NCI-H446 (cell line): ENCODE measurements at places on chromosomes 2 and 18.

GRCh38 chr18:56473400-56474024 lies 164.9 kb downstream of the TXNL1 start:
- no peak for DNase-seq

DNA sequence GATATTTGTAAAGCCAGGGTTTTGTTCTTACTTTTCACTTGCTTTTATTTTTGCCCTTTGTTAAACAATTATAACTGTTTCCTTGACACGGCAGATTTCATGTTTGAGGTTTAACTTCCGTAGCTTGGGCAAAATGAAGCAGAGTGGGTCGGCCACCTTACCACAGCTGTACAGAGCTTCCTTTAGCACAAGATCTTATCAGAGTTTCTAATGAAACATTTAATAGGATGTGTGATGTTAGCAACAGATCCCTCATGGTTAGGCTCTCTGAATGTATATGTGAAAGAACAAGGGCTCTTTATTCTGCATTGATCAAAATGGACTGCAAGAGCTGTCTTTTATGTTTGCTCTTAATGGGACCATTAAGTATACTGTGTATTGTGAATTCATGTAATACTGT lies 22.3 kb downstream of the RNF125 start:
- DNase-seq, result no peak

DNA sequence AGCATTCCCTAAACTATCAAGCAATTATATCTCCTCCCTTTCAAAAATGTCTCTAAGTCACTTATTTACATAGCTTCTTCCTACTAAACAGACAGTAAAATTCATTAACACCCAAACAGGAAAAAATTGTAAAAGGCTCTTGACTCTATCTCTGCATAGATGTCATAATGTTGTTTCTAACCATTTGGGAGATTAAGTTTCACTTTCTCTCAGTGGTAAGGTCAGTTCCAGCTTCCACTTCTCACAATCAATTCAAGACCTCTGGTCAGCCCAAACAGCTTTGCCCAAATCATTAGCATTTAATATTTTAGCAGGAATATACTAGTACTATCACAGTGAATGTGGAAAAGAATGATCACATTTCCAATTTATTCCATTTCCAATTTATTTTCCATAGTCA lies 374.3 kb upstream of the MC4R start:
- DNase-seq, result no peak

DNA sequence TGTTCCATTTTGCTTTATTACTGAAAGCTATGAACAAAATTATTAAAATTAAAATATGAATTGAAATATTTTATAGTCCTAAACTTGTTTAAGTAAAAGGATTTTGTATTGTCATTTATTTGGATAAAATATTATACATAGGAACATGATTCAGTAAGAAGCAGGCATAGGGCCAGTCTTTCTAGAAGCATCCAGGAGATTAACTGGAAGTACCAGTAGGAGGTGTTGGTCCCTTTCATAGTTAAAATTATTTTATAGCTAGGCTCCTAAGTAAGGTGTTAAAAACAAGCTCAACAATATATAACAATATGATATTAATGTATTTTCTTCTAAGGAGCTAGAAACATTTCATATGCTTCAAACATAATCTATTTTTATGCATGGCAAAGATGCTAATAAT lies 43.7 kb downstream of the FIGN start:
- DNase-seq, result no peak

- DNase-seq, result peak; percentile 96
Observed at GRCh38 chr2:190468814-190469569, 60.8 kb downstream of the MFSD6 start.

DNA sequence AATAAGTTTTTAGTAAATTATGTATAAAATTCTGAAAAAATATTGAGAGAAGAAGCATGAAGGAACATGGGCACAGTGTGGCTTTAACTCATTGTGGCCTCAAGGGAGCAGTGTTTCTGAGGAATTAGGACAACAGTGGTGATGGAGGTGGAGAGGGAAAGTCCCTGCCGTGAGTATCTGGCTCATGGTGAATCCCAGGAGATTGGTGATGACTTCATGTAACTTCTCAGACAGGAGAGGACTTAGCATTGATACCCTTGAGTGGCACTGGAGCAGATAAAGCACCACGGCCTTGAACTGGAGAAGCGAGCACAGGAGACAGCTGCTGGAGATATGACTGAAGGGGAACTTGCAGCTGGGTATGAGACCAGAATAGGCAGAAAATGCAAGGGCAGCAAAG lies 35.0 kb upstream of the LRP1B start:
- DNase-seq, result peak; percentile 83

- no peak for DNase-seq
Observed at GRCh38 chr2:138177693-138178092, 213.4 kb downstream of the HNMT start.

DNA sequence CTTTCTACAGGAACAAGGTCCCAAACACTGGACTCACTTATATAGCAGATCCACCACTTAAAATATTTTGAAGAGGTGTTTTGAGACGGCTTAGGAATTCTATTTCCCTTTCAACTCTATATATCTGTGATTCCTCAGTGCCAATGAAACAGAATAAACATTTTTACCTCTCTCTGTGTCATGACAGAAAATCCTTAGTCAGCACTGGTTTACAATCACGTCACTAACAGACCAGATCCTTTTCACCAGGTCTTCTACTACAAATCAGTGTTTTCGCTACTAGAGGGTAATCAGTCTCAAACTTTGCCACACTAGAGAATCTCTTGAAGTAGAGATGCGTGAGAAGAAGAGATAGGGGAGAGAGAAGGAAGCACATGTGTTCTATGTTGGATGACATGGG lies 325.6 kb downstream of the SS18 start:
- no peak for DNase-seq

- no peak for DNase-seq
Observed at GRCh38 chr2:3115301-3116042, 262.1 kb downstream of the EIPR1 start.

DNA sequence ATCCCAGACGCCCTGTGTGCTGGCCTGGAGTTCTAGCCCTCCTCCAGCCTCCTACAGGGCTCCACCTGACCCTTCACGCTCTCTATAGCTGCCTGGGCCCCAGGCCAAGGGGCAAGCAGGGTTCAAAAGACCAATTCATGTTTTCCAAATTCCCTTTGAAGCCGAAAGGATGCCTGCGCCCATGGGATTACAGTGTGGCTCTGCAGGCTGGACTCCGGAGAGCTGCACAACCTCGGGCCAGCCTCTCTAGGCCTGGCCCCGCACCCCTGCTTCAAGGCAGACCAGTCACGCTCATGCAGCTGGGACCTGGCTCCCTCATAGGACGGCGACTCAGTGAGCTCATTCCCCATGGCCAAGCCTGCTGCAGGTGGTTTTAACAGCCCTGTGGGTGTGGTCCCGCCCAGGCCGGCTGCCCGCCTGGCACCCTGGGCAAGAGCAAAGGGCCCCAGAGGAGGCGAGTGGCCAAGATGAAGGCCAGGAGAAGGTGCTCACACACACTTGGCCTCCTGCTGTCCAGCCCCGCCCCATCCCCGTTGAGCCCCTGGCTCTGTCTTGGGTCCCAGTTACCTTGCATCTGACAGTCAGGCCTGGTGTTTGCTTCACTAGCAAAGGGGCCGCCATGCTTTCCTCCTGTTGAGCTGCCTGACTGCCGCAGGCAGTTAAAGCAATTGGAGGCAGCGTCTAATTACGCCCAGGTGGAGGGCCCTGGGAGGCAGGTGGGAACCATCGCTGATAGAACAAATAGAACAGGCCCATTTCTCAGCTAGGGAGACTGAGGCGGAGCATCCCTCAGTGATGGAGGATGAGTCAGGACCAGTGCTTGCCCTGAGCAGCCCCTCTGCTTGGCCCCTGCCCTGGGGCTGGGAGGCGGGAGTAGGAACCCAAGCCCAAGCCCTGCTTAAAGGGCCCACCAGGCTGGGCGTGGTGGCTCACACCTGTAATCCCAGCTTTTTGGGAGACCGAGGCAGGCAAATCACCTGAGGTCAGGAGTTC lies 56.9 kb downstream of the SMAD7 start:
- DNase-seq, result no peak

DNA sequence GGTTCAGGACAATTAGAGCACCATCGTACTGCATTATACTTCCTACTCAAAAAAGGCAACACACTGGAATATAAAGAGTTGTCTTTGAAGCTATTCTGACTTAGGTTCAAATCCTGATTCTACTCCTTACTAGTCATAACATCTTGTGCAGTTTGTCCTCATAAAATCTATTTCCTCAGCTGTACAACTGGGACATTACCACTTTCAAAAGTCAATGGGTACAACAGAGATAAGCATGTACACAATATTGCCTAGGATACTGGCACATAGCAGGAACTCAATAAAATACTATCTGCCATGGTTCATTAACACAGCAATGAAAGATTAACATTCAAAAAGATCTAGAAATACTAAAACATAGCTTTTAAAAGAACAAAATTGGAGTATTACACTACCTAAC lies 11.3 kb downstream of the SOS1 start:
- DNase-seq, result no peak

- no peak for DNase-seq
Observed at GRCh38 chr2:143071185-143071876, 57.9 kb upstream of the ARHGAP15 start.

DNA sequence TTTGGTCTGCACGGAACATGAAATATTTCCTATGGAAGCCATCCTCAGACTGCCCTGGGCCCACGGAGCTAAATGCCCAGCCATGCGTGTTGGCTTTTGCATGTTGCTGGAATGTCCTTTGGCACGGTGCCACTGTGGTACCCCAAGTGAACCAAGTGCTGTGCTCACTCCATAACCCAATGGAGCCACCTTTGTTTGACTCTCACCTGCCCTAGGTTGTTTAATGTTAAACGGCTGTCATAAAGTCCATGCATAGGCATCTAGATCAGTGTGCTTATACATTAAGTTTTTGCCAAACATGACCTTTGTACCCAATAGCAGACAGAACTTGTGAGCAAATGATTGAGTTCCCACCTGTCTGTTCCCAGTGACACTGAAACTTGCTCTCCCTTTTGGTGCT lies 59.9 kb upstream of the TMEM87B start:
- DNase-seq, result no peak

DNA sequence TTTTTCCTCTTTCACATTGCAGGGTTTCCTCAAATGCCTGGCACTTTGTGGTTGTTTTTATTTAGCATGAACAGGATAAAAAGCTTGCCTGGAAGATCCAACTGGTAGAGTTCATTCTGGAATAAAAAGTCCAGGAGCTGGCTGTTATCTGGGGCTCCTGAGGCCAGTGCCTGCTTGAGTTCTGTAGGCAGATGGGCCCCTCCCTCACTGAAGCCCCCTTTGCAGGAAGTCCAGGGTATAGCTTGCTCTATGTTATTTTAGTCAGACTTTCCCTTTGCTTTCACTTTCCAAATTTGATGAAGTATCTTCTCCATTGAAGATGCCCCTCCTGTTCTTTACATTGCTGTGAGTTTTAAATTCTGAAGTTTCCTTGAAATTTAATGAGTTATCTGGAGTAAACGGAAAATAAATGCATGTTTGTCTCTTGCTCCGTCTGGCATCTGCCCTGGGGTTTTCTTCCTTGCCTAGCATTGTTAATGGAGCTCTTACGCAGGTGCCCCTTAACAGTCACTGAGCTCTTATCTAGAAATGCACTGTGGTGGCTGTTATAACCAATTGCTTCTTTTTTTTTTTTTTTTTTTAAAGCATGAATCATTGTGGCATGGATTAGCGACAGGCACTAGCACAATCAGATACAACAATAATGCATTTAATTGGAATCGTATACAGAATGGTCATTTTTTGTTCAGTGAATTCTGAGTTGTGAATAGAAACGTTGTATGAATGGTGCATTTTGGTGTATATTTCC lies 27.0 kb upstream of the LPIN1 start:
- no peak for DNase-seq

- DNase-seq, result no peak
Observed at GRCh38 chr18:30121397-30121796, 921.1 kb downstream of the DSC3 start.

- no peak for DNase-seq
Observed at GRCh38 chr18:75790111-75790510, 362.6 kb upstream of the SMIM21 start.

GRCh38 chr2:74253971-74254310 lies 55.5 kb downstream of the MTHFD2 start:
- DNase-seq, result no peak

DNA sequence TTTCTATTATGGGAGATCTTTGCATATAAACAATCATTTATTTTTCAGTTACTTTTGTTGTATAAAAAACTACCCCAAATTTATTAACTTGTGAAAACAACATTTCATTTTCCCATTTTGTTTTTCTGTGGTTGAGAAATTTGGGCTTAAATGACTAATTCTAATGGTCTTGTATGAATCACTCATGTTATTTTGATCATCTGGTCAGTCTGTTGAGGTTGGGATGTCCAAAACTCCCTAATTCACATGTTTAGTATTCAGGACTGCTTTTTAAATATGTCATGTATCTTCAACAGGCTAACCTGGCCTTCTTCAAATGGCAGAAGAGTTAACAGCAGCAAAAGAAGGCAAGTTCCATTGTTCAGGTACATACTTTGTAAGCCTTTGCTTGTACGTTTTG lies 788.1 kb downstream of the TRIB2 start:
- no peak for DNase-seq
